ENCODE measurements at places on chromosomes 4 and X.

- no peak for DNase-seq
Observed at GRCh38 chr4:84218031-84218430, 281.1 kb downstream of the NKX6-1 start.

DNA sequence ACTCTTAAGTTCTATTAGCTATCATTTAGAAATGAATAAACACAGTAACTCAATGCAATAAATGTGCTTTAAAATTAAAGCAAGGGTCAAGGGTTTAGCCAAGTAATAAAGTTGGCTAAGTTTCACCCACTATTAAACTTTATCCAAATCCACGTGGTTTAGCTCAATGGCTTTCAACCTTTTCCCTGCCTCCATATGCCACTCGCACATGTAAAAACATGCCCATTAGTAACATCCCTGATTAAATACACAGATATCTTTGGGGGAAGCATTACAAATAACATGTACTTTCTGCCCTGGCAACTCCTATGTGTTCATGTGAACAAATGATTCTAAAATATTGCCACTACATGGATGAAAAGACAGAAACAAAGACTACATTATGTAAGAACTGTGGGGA lies 130.8 kb downstream of the ZAR1 start:
- no peak for DNase-seq

GRCh38 chr4:81732980-81733379 lies 261.3 kb upstream of the RASGEF1B start:
- DNase-seq = no peak

DNA sequence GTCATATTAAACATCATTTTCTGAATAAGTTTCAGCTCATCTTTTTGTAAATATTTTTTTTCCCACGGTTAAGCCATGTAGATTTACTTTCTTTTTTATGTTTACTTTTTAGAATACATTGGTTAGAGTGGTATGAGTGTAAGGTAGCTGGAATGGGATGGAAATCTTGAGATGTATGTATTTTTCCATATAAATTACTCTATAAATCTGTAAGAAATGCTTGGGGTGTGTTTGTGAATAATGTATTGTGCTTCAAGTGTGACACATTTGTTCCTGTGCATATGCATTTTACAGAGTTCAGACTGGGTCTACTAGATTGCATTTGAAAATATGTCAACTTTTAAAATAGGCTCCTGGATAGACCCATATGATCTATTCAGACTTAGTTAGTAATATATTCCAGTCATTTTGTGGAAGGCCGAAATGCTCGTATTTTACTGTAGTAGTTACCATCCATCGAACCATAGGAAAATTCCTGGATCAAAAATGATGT lies 756.8 kb downstream of the RAPGEF2 start:
- no peak for DNase-seq

- DNase-seq = no peak
Observed at GRCh38 chr4:40193016-40193571, 3.7 kb upstream of the RHOH start.

DNA sequence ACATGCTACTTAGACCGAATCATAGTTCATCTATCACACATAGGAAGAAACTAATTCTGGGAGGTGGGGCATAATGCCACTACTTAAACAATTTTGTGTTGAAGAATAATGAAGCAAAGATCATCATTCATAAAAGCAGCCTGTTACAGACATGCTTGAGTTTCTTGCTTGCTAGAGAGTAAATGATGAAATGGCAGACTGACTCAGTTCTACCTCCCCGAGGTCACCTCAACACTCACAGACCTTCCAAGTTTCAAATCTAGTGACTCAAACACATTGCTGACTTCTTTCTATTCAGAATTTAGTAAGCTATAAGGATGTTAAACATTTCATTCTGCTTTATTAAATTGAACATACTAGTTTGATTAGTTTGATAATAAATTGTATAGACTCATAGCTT lies 636.5 kb upstream of the FRG1 start:
- DNase-seq = no peak

DNA sequence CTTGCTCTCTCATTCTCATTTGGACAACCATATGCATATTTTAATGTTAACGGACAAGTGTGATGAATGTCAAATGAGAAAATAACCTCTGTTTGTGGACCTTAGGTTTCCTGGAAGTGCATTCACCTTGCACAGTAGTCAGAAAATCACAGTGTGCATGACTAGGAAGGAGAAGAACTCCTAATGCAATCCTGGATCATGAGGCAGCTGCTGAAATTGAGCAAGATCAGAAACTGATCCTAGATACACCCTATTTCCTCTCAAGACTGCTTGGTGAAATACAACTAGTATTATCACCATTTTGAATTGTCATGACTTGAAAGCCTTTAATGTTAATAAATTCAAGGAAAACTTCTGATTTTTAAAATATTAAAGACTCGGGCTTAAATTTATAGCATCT lies 1148.9 kb downstream of the STIM2 start:
- no peak for DNase-seq

- DNase-seq = no peak
Observed at GRCh38 chr4:3911252-3911856, 145.2 kb downstream of the ADRA2C start.

DNA sequence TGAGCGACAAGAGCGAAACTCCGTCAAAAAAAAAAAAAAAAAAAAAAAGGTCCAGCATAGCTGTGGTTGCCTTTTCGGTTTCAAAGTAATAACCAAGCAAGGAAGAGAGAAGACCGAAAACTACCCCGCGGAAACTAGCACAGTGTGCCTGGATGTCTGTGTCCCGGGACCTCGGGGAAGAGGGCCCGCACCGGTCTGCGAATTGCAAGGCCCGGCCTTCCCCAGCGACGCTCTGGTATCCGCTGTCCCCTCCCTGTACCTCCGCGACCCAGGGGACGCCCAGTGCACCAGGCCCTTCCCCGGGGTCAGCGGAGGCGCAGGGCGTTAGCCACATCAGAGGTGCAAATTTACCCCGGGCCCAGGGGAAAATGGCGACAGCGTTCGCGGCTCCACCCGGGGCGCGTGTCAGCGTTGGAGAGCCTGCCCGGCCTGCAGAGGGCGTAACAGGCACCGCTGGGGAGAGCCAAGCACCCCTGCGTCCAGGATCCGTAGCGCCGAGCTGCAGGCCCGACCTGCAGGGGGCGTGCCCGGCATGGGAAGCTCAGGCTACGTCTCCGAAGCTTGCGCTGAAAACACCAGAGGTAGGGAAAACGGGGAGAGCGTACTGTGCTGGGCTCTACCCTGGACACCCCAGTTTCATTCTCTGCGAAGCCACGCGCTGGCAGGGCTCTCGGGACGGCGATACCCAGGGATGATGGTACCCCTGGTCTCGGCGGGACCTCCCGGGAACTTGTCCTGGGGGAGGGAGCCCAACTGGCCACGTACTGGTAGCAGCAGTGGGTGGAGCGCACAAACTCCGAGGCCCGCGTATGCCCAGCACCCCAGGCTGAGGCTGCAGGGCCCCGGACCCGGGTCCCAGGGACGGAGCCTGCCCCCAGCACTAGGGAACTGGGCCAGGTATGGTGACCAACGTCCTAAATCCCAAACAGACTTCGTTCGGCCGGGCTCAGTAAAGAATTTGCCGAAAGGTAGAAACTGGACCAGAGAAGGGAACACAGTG lies 16.2 kb downstream of the NKX6-1 start:
- no peak for DNase-seq

DNA sequence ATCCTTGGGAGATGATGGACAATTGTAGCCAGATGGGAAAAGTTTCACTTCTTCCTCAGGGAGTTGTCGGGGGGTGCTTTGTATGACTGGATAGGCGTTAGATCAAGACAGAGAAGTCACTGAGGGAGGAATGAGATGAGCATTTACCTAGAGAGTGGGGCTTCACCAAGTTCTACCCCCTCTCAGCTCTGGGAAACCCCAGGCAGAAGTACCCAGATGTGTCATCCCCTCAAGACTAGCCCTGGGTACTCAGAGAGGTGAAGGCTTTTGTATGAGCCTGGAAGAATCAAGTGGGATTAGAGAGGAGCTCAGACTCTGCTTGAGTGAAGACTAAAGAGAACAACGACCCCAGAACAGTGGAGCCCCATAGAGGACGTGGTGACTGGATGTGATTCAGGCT lies 1.9 kb downstream of the MAGEB1 start:
- no peak for DNase-seq

- DNase-seq = no peak
Observed at GRCh38 chr4:68272860-68273259, 27.4 kb upstream of the TMPRSS11B start.
